Natural killer cell treated with Interleukin-12 subunit alpha and Interleukin-12 subunit beta and Interleukin-15 and Interleukin-18, amount 100 ng/mL, for 72 hours (primary cell): ENCODE measurements at places on chromosomes 6 and 20. TPM values are rescaled to one million over a fixed set of nuclear protein-coding genes. Genes with fewer than 3 reads are reported as not detected.

SLC32A1 gene
- not detected for total RNA-seq

- H3K4me3 ChIP-seq: no peak overlapping the region
- no peaks in the 10 kb centered on the region for H3K27me3 ChIP-seq
- no peak for DNase-seq
These were observed 332.6 kb downstream of the NRN1 start for GRCh38 chr6:5674141-5674540.

GRCh38 chr6:75102301-75102700 is 103.6 kb downstream of the COL12A1 start:
- H3K4me3 ChIP-seq: no peak overlapping the region
- H3K4me1 ChIP-seq: no peaks in the 10 kb centered on the region
- no peak for DNase-seq
- no peak overlapping the region for H3K27ac ChIP-seq

DNA sequence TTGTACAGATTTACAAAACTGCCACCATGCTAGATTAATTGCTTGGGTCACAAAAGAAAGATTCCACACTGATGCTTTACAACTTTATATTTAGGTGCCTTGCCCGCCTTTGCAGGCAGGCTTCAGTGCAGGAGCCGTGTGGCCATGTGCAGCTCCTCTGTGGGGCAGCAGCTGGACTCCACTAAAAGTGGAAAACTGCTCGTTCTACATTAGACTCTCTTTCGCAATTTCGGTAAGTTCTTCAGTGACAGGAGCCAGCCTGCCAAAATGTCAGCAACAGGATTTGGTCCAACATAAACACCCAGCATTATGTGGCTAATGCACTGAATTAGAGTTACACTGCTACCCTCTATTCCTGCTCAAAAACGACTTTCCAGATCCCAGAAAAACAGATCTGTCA is 174.4 kb upstream of the KCNK16 start:
- DNase-seq: no peak
- no peaks in the 10 kb centered on the region for H3K4me1 ChIP-seq
- peaks cover 23% of the 10 kb centered on the region for H3K36me3 ChIP-seq
- peaks cover 30% of the 10 kb centered on the region for H3K27me3 ChIP-seq
- H3K27ac ChIP-seq: no peak overlapping the region
